Neural crest cell (in vitro differentiated cells): ENCODE measurements at places on chromosomes 16 and 17.

GRCh38 chr17:63760771-63761539 lies 12.4 kb downstream of the CCDC47 start:
- no peak for DNase-seq
- no peak overlapping the region for H3K4me3 ChIP-seq
- peaks cover 10% of the 10 kb centered on the region for H3K36me3 ChIP-seq

GRCh38 chr16:83059237-83059636 lies 432.5 kb downstream of the CDH13 start:
- no peak overlapping the region for H3K27ac ChIP-seq
- no peaks in the 10 kb centered on the region for H3K36me3 ChIP-seq
- DNase-seq, result no peak
- no peak overlapping the region for H3K4me3 ChIP-seq
- H3K4me1 ChIP-seq, result peaks cover 4% of the 10 kb centered on the region

GRCh38 chr16:79329166-79329521 lies 271.4 kb downstream of the MAF start:
- H3K27me3 ChIP-seq, result peaks cover 57% of the 10 kb centered on the region
- no peak overlapping the region for H3K27ac ChIP-seq
- H3K4me1 ChIP-seq, result no peaks in the 10 kb centered on the region
- no peaks in the 10 kb centered on the region for H3K36me3 ChIP-seq

GRCh38 chr17:50781167-50781566 lies 13.8 kb upstream of the ANKRD40CL start:
- H3K27me3 ChIP-seq, result no peaks in the 10 kb centered on the region
- H3K4me1 ChIP-seq, result peaks cover 6% of the 10 kb centered on the region
- no peak overlapping the region for H3K4me3 ChIP-seq
- no peak for DNase-seq

GRCh38 chr17:74852237-74853047 lies 7.2 kb downstream of the GRIN2C start:
- peaks cover 89% of the 10 kb centered on the region for H3K27me3 ChIP-seq
- H3K4me3 ChIP-seq, result peak overlapping the region; percentile 67
- no peaks in the 10 kb centered on the region for H3K36me3 ChIP-seq
- no peaks in the 10 kb centered on the region for H3K4me1 ChIP-seq
- no peak overlapping the region for H3K27ac ChIP-seq

DNA sequence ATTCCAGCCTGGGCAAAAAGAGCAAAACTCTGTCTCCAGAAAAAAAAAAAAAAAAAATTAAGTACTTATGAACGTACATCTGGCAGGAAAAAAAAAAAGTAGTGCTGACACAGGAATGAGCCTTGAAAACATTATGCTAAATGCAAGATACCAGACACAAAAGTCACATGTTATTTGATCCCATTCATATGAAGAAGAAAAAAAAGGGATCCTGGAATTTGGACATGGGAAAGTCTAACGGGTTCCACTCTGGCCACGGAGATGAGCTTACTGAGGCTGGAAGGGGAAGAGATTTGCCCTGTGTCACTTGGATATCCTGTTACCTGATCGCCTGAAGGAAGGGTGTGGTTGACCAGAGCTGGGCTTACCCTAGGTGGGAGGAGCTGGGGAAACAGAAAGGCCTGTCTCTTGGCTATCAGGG lies 251.9 kb downstream of the PARN start:
- no peaks in the 10 kb centered on the region for H3K4me1 ChIP-seq
- H3K4me3 ChIP-seq, result no peak overlapping the region
- H3K36me3 ChIP-seq, result no peaks in the 10 kb centered on the region
- H3K27ac ChIP-seq, result no peak overlapping the region
- H3K27me3 ChIP-seq, result no peaks in the 10 kb centered on the region
- DNase-seq, result no peak

- peak overlapping the region; percentile 3 for H3K4me3 ChIP-seq
- no peak for DNase-seq
- peaks cover 31% of the 10 kb centered on the region for H3K4me1 ChIP-seq
Measured at GRCh38 chr17:57493171-57493570, 236.8 kb downstream of the MSI2 start.

DNA sequence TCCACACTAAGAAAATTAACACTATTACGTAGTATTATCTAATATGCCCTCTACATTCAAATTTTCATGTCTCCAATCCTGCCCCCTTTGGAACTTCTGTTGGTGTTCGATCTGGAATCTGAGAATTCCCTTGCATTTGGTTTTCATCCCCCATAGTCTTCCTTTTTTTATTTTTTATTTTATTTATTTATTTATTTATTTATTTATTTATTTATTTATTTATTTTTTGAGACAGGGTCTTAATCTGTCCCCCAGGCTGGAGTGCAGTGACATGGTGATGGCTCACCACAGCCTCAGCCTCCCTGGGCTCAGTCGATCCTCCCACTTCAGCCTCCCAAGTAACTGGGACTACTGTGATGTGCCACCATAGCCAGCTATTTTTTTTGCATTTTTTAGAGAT lies 589.3 kb downstream of the MAF start:
- no peak overlapping the region for H3K27ac ChIP-seq
- H3K36me3 ChIP-seq, result peaks cover 3% of the 10 kb centered on the region
- DNase-seq, result no peak
- H3K27me3 ChIP-seq, result no peaks in the 10 kb centered on the region
- H3K4me3 ChIP-seq, result no peak overlapping the region

DNA sequence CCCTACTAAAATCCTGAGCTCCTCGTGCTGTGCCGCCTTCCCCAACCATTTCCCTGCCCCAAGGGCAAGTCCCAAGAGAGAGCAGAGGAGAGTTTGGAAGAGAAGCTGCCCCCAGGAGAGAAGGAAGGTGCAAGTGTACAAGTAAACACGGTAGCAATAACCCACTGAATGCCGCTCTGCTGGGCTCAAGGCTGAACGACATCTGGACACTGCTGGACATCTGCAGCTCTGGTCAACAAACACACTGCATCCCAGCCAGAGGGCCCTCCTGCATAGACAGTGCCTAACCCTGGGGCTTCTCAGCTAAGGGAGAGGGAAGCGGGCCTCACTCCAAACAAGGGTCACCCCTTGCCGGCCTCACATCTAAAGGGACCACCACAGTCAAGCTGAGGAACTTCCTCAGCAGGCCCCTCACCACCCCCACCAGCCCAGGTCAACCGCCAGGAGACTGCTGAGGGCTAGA lies 12.7 kb downstream of the JUP start:
- no peak overlapping the region for H3K27ac ChIP-seq
- H3K4me3 ChIP-seq, result peak overlapping the region; percentile 19
- H3K4me1 ChIP-seq, result peaks cover 37% of the 10 kb centered on the region
- H3K36me3 ChIP-seq, result no peaks in the 10 kb centered on the region
- DNase-seq, result no peak

GRCh38 chr17:80347536-80347935 lies 67.4 kb upstream of the ENDOV start:
- DNase-seq, result no peak
- H3K27ac ChIP-seq, result no peak overlapping the region
- H3K4me1 ChIP-seq, result peaks cover 3% of the 10 kb centered on the region

DNA sequence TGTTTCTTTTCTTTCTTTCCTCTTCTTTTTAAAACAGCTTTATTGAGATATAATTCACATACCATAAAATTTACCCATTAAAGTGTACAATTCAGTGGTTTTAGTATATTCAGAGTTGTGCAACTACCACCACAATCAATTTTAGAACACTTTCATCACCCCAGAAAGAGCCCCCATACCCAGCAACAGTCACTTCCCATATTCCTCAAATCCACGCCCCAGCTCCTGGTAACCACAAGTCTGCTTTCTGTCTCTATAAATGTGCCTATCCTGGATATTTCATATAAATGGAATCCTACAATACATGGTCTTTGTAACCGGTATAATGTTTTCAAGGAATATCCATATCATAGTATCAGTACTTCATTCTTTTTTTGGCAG lies 19.4 kb downstream of the RARA start:
- H3K27ac ChIP-seq, result no peak overlapping the region
- no peak for DNase-seq
- H3K27me3 ChIP-seq, result no peaks in the 10 kb centered on the region
- H3K36me3 ChIP-seq, result no peaks in the 10 kb centered on the region
- H3K4me1 ChIP-seq, result peaks cover 22% of the 10 kb centered on the region
- no peak overlapping the region for H3K4me3 ChIP-seq

- no peak overlapping the region for H3K27ac ChIP-seq
- H3K36me3 ChIP-seq, result no peaks in the 10 kb centered on the region
Measured at GRCh38 chr16:55009581-55009980, 78.9 kb downstream of the IRX5 start.

DNA sequence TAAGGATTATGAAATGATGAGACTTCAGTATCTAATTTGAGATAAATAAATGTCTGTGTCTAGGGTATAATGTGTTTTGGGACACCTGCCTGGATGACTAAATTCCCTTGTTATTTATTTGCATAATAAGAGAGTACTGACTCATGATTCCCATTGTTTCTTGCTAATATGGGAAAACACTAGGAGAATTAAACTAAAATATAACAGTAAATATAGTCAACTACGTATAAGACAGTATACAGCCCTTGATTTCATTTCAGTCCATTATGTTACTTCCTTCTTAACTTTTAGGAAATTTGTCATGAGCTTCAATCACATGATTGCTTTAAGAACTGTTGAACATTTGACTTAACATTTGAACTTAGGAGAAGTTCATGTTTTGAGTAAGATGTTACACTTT lies 62.4 kb downstream of the VMP1 start:
- no peaks in the 10 kb centered on the region for H3K4me1 ChIP-seq
- H3K4me3 ChIP-seq, result no peak overlapping the region
- no peaks in the 10 kb centered on the region for H3K36me3 ChIP-seq
- no peak overlapping the region for H3K27ac ChIP-seq
- DNase-seq, result no peak
- H3K27me3 ChIP-seq, result no peaks in the 10 kb centered on the region

GRCh38 chr17:47654991-47655390 lies 5.3 kb downstream of the KPNB1 start:
- H3K27me3 ChIP-seq, result no peaks in the 10 kb centered on the region
- H3K36me3 ChIP-seq, result peaks cover 29% of the 10 kb centered on the region
- peak overlapping the region; percentile 81 for H3K4me3 ChIP-seq

GRCh38 chr17:82348866-82349265 lies 10.2 kb upstream of the TEX19 start:
- peaks cover 5% of the 10 kb centered on the region for H3K4me1 ChIP-seq
- H3K4me3 ChIP-seq, result no peak overlapping the region
- DNase-seq, result no peak
- no peaks in the 10 kb centered on the region for H3K36me3 ChIP-seq

- DNase-seq, result no peak
- no peaks in the 10 kb centered on the region for H3K27me3 ChIP-seq
- no peak overlapping the region for H3K27ac ChIP-seq
- H3K4me1 ChIP-seq, result no peaks in the 10 kb centered on the region
- peaks cover 4% of the 10 kb centered on the region for H3K36me3 ChIP-seq
Measured at GRCh38 chr17:56850591-56850990, 16.6 kb downstream of the DGKE start.

- no peaks in the 10 kb centered on the region for H3K27me3 ChIP-seq
- DNase-seq, result no peak
- H3K4me1 ChIP-seq, result peaks cover 4% of the 10 kb centered on the region
- no peak overlapping the region for H3K27ac ChIP-seq
- peaks cover 50% of the 10 kb centered on the region for H3K36me3 ChIP-seq
Measured at GRCh38 chr17:56936697-56937322, 23.0 kb upstream of the TRIM25 start.
